ENCODE measurements at places on chromosomes 2 and 18.

DNA sequence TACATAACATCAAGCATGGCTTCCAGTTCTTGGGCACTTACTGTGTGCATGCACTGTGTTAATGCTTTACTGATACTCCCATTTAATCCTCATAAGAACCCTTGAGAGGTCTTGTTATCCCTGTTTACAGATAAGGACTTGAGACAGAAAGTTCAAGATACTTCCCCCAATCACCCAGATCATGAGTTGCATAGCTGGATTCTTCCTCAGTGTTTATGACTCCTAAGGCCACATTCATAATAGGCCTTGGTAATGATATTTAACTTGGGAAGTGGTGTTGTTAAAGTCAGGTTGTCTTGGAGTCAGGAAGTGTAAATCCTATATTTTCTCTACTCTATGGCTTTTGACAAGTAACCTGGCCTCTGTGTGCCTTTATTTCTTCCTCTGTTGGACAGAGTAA, 22.7 kb downstream of the NOSTRIN start:
- no peaks in the 10 kb centered on the region for H3K27me3 ChIP-seq
- H3K4me1 ChIP-seq, result no peaks in the 10 kb centered on the region
- DNase-seq, result no peak
- H3K27ac ChIP-seq, result no peak overlapping the region
- H3K4me3 ChIP-seq, result no peak overlapping the region

GRCh38 chr2:98935777-98936352, at the start of gene CRACDL:
CRACDL (minus strand) TSS chr2:98936225; CDS start chr2:98846800, 89,425 bp downstream.
- peak within 1 kb of the TSS; percentile 32 for H3K4me3 ChIP-seq
- no peaks in the 10 kb centered on the region for H3K36me3 ChIP-seq
- DNase-seq, result peak; percentile 62
- H3K27ac ChIP-seq, result no peak within 1 kb of the TSS
- H3K4me1 ChIP-seq, result peaks cover 10% of the 10 kb centered on the region

DNA sequence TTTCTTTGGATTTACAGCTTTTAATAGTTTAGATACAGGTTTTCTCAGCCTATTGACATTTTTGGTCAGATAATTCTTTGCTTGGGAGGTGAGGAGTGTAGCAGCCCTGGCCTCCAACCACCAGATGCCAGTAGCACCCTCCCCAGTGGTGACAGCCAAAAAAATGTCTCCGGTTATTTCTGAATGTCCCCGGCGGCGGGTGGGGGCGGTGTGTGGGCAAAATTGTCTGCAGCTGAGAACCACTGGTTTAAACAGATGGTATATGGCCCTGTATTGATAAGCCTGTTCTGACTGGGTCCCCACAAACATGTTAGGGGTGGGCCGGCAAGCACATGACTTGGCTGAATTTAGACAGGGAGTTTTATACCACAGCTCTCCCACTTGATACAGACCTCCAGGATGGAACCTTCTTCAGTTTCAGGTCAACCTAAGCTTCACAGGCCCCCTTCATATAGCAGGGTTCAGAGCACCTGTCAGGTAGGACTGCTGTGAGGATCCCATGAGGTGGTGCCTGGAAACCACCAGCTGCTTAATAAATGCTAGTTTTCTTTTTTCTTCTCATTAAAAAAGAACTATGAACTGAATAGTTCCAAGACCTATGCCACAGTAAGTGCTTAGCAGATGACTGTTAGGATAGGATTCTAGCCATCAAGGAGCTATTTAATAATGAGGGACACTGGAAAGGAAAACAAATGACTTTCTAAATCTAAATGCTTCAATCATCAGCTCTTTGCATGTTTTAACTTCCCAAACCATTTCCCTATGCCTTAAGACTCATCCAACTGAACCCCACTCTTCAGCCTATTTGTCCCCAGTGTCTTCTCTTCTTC, 18.1 kb downstream of the LPIN2 start:
- H3K4me1 ChIP-seq, result no peaks in the 10 kb centered on the region
- H3K36me3 ChIP-seq, result no peaks in the 10 kb centered on the region
- no peak for DNase-seq
- no peaks in the 10 kb centered on the region for H3K27me3 ChIP-seq
- no peak overlapping the region for H3K4me3 ChIP-seq
- H3K27ac ChIP-seq, result no peak overlapping the region

GRCh38 chr2:235262750-235263149, 231.1 kb upstream of the AGAP1 start:
- H3K36me3 ChIP-seq, result no peaks in the 10 kb centered on the region
- DNase-seq, result no peak
- peaks cover 2% of the 10 kb centered on the region for H3K4me1 ChIP-seq
- no peak overlapping the region for H3K27ac ChIP-seq

DNA sequence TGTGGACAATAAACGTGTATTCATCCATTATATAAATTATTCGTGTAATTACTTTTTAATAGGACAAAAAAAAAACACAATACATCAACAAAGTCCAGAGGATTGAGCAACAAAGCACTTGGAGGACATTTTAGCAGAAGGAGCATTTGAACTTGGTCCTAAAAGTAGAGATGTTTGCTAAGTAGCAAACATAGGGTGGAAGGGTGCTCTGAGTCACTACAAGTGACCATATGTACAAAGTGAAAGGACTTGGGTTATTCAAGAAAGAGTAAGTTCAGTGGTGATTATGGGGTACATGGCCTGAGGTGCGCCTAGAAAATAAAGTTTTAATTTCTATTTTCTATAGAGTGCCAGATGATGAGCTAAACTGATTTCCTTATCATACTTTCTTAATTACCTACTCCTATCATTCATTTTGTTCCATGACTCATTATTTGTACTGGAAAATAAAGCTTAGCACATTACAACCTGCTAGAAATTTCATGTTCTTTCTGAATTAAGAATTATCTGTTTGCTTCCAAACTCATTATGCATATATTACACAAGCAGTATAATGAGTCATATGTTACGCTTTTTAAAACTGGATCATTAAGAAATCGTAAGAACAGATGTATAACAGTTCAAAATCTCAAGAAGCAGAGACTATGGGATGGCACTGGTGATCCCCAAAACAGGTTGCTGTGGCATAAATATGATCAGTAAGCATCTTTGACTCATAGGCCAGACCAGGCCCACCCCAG, 13.1 kb upstream of the PPP1R1C start:
- H3K27me3 ChIP-seq, result no peaks in the 10 kb centered on the region
- H3K4me3 ChIP-seq, result no peak overlapping the region
- H3K36me3 ChIP-seq, result no peaks in the 10 kb centered on the region
- H3K27ac ChIP-seq, result no peak overlapping the region

GRCh38 chr2:98822301-98823164, 91.6 kb upstream of the MGAT4A start:
- H3K4me1 ChIP-seq, result peaks cover 8% of the 10 kb centered on the region
- H3K27me3 ChIP-seq, result peaks cover 22% of the 10 kb centered on the region
- H3K27ac ChIP-seq, result no peak overlapping the region
- H3K36me3 ChIP-seq, result no peaks in the 10 kb centered on the region
- no peak for DNase-seq
